ENCODE measurements at places on chromosomes 5 and 9.

GRCh38 chr5:178273665-178274541, 41.3 kb upstream of the PHYKPL start:
- DNase-seq, result no peak

GRCh38 chr9:71733176-71733575, 35.1 kb downstream of the CEMIP2 start:
- DNase-seq, result no peak

DNA sequence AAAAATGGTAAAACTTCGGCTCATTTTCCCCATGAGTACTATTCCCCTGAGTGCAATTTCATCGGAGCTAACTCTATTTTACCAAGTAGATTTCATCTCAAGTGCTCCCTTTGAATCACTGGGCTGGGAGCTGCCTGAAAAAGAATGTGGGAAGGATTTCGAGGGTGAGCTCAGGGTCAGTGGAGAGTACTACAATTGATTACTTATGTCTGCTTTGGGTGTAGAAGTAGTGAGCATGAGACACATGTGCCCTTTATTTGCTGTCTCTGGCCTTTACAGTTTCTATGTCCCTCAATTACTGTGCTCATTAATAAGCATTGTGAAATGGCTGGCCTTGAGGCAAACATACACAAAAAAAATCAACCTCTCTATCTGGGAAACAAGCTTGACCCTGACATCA, 172.7 kb upstream of the RFX3 start:
- DNase-seq, result no peak

GRCh38 chr5:123485275-123485674, 26.7 kb upstream of the CSNK1G3 start:
- no peak for DNase-seq

- DNase-seq, result no peak
Measured at GRCh38 chr5:53926026-53926425, 365.6 kb downstream of the NDUFS4 start.

GRCh38 chr9:2601785-2602378, 19.7 kb upstream of the VLDLR start:
- no peak for DNase-seq

- no peak for DNase-seq
Measured at GRCh38 chr5:116068028-116068632, 16.7 kb upstream of the COMMD10 start.
